ENCODE measurements at places on chromosomes 1 and 21. TPM values are rescaled to one million over a fixed set of nuclear protein-coding genes. Genes with fewer than 3 reads are reported as not detected.

GRCh38 chr1:208929575-208929974 is 653.9 kb upstream of the CAMK1G start:
- no peak for DNase-seq

DNA sequence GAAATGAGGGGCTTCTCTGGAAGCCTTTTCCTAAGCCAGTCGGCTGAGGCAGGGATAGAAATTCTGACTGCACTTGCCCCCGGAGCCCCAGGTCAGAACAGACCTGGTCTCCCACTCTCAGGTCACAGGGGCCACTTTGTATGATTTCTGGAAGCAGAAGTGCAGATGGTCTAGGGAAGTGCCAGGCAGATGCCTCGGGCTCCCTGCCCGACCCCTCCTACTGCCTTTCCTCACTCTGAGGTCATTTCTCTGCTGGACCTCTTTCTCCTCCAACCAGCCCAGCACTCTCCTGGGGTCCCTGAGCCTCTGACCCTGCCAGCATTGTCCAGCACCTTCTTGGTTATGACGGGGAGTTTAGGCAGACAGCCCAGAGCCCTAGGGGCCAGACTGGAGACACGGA is 8.7 kb downstream of the RUNX3 start:
- DNase-seq, result no peak

- no peak for DNase-seq
Observed at GRCh38 chr1:193123751-193124150, 1.9 kb downstream of the CDC73 start.

Gene MX2
- 1.9 TPM for total RNA-seq

Gene KRTAP7-1
- not detected for total RNA-seq

DNA sequence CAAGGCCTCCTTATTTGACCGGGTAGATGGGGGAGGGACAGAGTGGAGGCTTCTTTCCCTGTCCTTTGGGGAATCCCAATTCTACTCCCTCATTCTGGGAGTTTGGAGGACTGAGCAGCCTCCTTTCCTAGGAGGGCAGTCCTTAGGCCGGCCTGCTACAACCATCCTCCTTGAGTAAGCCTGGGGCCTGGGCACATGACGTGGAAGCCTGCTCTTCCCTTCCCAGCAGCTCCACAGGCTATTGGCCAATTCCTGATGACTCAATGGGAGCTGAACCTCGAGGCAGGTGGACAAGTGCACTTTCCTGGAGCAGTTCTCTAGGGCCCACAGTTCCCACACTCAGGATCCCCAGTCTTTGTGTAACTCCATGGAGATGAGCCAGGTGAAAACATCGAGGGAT is 3.1 kb downstream of the KCNA10 start:
- no peak for DNase-seq

GRCh38 chr1:198607714-198608113 is 31.1 kb upstream of the PTPRC start:
- DNase-seq, result no peak

Measured in H9 (cell line).